ENCODE measurements at places on chromosomes 6 and 20.

DNA sequence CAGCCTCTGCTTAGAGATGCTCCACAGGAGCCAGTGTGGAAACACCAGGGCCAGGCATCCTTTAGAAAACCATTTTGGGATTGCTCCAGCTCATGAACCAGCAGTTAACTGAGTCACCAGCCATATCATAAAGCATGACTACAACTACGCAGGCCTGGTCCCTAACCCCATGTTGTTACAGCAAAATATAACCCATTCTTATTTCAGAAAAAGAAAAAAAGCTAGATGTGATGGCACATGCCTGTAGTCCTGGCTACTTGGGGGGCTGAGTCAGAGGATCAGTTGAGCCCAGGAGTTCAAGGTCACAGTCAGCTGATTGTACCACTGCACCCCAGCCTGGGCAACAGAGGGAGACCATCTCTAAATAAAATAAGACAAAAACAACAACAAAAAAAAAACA lies 36.8 kb downstream of the C6orf15 start:
- no peak for DNase-seq

GRCh38 chr20:44398335-44398734 lies 42.8 kb downstream of the HNF4A start:
- no peak for DNase-seq

DNA sequence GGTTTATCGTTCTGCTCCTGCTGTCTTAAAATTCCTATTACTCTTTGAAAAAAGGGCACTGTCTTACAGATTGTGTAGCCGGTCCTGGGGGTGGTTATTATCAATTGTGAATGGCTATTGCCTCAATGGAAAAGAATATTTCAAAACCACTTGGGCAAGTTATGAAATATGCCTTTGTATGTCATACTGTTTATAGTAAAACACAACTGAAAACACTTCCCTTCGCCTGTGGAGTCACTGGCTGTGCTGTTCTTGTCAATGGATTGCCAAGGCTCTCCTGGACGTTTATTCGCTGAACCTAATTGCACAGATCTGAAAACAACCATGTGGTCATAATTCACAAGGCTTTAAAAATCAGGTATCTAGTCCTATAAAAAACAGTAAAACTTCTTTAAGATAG lies 47.8 kb upstream of the TAGAP start:
- DNase-seq = no peak

DNA sequence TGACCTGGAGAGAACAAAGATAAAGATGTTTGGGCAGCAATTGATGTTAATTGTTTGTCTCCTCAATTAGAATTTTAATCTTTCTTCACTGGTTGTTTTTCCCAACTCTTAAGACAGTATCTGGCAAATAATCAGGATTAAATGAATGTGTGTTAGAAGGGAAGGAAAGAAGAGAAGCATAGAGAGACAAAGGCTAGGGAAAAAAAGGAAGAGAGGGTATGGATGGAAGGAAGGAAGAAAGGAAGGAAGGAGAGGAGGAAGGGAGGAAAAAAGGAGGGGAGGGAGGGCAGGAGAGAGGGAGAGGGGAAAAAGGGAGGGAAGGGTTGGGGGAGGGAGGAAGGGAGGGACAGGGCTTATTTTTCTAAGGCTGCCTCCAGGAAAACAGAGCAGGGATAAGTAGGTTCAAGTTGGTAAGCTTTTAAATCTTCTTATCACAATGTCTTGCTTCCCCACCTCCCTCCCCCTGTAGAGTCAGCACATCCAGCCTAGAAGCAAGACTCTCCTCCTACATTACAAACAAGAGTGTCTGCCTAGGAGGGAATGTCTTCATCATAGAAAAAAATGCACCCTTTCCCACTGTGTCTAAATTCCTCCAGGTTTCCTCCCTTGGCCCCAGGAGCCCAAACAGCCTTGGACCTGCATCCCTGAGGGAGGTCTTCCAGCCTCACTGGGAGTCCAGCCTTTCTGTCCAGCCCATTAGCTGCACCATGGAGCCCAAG lies 447.8 kb upstream of the JARID2 start:
- no peak for DNase-seq

- no peak for DNase-seq
These were observed 238.2 kb downstream of the ADGRB3 start for GRCh38 chr6:68873236-68873635.

- DNase-seq = no peak
These were observed 44.9 kb downstream of the KCTD20 start for GRCh38 chr6:36487698-36488097.

GRCh38 chr6:73107016-73107415 lies 118.3 kb downstream of the KHDC1L start:
- no peak for DNase-seq

GRCh38 chr6:22892452-22892851 lies 323.1 kb downstream of the HDGFL1 start:
- peak; percentile 20 for DNase-seq

DNA sequence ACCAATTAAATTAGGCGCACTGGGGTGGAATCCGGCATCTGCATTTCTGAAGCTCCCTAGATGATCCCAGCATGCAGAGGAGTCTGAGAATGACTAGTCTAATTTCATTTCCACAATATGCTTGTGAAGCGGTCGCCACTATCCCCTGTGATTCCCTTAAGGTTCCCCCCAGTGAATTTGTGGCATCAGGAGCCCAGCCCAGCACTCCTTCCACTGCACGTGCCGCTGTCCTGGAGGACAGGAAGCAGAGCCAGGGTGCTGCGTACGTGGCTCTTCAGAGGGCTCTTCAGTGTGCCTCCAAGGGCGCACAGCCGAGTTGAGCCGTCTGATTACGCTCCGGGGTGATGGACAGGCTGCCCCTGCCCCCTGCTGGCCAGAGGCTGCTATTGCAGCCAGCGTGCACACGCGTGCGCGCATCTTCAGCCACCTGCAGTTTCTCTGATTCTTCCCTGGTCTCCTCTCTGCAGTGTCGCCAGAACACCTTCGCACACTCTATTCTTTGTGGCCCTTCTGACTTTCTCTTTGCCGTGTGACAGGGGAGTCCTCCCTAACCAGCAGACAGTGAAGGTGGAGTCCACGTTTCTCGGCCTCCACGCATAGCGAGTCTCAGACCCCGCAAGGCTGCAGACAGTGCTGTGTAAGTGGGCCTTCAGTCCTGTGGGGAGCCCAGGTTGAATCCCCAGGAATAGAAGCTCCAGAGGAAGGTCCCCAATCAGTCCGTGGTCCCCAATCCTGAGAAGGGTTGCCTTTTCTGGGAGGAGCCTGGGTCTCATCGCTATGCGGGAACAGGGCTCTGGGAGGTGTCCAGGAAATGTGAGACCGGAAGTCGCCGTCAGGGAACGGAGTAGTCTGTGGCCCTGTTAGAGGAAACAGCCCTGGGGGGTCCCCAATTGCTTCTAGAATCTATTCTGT lies 16.5 kb upstream of the NCR2 start:
- peak; percentile 99 for DNase-seq

- no peak for DNase-seq
These were observed 2.6 kb downstream of the SRSF6 start for GRCh38 chr20:43460172-43460829.

GRCh38 chr20:10673176-10673841 lies 490 bp downstream of the JAG1 start:
- DNase-seq = peak; percentile 81

DNA sequence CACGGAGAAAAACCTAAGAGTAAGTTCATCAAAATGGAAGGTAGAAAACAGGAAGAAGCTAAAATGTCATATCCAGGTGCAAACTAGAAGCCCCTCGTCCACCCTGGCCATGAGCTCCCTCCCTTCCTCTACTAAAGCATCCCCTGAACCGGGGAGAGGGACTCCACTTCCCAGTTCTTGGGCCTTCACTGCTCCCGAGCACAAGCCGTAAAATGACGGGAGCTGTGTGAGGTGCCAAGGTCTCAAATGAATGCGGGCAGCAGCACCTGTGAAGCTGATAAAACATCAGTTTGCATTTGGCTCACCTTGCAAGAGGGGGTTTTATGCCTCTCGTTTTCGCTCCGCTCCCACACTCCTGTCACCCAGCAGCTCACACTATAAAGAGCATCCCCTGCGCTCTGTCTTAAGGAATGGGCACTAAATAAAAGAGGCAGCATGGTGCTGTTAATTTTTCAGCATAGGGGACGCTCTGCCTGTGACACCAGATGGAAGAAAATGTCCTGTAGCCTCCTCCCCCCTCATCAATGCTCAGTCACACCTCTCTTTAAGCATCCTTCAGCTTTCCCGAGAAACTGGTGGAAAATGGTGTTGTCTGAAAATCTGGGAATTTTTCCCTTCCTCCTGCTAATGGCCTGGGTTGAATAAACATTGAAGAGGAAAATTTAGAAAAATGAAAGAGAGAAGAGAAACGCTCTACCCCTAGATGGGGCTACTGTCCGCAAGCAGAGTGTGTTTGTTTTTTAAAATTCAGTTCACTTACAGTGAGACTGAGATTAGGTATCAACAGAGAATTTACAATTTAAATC lies 563.0 kb upstream of the AGPAT4 start:
- peak; percentile 22 for DNase-seq

DNA sequence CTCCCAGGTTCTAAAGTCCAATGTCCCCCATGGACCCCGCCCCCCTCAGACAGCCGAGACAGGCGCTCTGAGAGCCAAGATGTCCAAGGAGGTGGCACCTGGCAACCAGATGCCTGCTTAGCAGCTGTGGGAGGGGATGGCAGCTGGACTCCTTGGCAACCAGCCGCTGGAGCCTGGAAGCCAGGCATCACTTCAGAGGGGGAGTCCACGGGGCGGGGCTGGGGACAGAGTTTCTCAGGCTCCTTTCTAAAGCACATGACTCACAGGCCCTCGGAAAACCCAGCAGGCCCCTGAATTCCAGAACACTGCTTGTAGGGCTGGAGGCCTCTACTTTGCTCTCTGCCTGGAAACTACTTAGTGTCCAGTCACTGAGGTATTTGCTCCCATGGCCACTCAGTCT lies 51.5 kb downstream of the PREX1 start:
- no peak for DNase-seq

- DNase-seq = peak; percentile 4
These were observed 89.8 kb downstream of the CD164 start for GRCh38 chr6:109292420-109292819.

- peak; percentile 21 for DNase-seq
These were observed 34.0 kb upstream of the TRAM2 start for GRCh38 chr6:52610745-52611355.

- no peak for DNase-seq
These were observed 1.5 kb upstream of the PYGB start for GRCh38 chr20:25246182-25246999.

DNA sequence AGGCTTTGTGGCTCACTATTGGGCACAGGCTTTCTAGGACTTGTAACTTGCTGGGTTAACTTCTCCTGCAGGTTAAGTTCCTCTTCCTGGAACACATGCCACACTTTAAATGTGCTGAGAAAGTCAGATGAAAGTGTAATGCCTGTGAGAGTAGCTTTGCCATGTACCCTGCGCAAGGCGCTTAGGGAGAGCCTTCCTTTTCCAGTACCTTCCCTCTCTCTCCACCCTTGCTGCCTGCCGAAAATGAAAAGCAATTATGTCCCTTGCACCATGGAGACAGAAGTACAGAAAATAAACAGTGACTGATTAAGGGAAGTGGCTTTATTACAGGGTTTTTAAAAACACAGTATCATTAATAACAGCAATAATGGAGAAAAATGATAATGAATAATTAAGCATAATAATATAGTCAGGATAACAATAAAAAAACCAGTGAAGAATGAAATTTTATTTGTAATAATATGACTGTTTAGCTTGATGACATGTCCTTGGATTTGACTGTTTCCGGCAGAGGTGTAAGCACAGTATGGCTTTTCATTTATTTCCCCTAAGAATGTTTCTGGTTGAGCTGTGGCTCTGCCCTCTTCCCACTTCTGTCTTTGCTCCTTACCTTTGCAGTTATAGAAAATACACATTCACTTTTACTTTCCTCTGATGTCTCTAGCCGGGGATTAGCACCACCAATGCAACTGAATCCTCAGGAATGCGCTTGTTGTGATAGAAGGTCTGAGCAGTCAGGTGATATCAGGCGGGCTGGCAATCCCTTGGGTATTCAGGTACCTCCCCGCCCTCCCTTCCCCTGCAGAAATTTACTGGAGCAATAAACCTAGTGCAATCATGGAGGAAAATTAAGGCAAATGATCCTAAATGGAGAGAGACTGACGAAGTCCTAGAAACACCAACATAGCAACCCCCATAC lies 472.3 kb upstream of the CITED2 start:
- no peak for DNase-seq

DNA sequence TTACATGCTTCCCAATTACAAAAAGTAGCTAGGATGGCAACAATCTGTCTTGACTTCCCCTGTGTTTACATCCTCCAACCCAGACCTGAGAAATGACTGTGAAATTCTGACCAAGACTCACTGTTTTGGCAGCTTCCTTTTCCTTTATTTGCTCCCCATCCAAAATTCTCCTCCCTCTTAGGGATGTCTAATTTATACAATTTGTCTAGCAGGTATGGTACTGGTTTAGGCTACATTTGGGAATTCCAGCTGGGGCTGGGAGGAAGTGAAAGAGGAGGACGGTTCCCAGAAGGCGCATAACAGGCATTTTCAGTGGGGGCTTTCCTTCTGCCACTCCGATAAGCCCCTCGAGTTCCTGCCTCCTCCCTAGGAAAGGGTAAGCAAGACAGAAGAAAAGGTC lies 231.5 kb upstream of the BTBD3 start:
- DNase-seq = peak; percentile 51

DNA sequence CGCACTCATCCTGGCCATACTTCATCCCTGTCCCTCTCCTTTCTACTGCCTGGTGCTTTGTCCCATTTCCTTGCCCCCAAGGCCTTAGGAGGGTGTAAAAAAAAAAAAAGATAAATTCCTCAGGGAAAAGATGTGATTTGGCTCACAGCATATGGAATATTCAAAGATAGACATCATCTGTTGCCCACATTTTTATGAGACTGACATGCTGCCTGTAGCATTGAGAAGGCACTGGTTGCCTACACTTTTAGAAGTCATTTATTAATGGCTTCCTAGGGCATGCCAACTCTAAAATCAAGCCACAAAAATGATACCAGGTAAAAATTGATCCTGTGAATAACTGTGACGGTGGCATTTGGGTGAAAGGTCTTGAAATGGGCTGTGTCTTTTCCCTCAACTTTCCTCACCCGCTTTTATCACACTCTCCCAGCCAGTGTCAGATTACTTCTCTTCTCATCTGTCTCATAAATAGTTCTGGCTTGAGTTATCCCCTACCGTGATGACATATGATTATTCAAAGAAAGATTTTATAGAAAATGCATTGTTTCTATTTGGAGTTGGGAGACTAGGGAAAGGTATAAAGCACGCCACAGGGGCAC lies 139.4 kb downstream of the CARMIL1 start:
- no peak for DNase-seq

- peak; percentile 48 for DNase-seq
These were observed 17.8 kb upstream of the COL19A1 start for GRCh38 chr6:69848552-69848951.

DNA sequence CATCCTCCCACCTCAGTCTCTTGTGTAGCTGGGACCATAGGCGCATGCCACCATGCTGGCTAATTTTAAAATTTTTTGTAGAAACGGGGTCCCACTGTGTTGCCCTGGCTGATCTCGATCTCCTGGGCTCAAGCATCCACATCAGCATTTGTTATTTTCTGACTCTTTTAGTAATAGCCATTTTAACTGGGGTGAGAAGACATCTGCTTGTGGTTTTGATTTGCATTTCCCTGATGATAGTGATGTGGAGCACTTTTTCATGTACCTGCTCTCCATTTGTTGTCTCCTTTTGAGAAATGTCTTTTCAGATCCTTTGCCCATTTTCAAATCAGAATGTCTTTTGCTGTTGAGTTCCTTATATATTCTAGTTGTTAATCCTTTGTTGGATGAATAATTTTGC lies 22.2 kb upstream of the TULP4 start:
- no peak for DNase-seq
